ENCODE measurements at places on chromosomes 11 and 22.

DNA sequence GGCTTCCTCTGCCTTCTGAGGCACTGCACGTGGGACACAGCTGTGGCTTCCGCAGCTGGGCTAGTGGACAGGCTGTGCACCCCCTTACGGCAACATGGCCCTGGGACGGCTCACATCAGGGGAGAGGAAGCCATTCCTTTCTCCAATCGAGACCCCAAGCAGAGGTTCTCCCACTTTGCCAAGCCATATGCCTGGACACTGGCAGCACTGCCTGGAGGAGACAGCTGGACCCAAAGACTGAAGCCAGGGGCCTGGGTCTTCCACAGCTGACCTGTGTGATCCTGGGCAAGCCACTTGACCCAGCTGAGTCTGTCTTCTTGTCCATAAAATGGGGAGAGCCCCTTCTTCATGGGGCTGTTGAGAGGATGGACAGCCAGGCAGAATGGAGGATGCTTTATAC, 65.4 kb downstream of the SHISAL1 start:
- DNase-seq = no peak

GRCh38 chr22:19241593-19241906, 50.0 kb downstream of the CLTCL1 start:
- no peak for DNase-seq

DNA sequence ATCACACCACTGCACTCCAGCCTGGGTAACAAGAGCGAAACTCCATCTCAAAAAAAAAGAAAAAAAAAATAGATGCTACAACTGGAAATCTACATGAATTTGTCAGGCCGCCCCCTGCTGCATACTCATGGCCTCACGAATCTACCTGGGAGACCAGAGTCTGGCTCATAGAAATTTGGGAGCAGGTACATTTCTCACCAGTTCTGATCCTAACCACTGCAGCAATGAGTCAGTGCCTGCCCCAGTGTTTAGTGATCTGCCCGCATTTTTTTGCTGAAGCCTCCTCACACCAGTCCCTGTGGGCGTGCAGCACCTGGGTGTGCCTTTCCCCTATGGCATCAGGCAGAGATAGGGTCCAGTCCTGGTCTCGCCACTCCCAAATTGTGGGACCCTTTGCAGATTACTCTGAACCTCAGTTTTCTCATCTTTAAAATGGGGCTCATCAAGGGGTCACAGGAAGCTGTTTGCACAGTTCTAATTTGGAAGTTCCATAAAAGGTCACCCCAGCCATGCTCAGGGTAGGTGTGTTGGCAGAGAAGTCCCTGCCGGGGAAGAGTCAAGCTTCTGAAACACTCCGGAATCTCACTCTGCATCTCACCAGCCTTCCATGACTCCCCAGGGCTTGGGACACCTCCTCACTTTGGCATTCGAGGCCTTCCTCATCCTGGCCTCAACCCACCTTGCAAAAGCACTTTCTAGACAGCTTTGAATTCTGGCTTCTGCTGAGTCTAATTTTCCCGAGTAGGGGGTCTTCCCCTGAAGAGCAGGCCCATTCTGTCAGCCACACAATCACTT, 39.3 kb upstream of the LINC01488 start:
- no peak for DNase-seq

- DNase-seq = no peak
These were observed 4.2 kb downstream of the VPS26B start for GRCh38 chr11:134228625-134229024.

DNA sequence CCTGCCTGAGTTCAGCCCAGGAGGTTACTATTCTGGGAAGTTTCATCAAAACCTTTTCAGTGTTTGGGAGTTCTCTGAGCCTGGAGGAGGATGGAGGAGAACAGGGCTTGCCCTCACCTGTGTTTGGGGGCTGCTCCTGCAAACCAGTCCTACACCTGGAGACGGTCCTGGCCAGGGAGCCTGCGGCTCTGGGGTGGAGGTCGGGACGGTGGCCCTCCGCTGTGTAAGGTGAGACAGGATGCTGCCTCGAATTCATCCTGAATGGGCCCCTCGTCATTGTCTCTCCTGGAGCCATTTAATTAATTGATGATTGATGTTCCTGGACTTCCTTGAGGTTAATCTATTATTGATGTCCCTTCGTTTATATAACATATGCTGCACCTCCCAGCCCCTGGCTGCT, 6.3 kb downstream of the DAGLA start:
- no peak for DNase-seq

DNA sequence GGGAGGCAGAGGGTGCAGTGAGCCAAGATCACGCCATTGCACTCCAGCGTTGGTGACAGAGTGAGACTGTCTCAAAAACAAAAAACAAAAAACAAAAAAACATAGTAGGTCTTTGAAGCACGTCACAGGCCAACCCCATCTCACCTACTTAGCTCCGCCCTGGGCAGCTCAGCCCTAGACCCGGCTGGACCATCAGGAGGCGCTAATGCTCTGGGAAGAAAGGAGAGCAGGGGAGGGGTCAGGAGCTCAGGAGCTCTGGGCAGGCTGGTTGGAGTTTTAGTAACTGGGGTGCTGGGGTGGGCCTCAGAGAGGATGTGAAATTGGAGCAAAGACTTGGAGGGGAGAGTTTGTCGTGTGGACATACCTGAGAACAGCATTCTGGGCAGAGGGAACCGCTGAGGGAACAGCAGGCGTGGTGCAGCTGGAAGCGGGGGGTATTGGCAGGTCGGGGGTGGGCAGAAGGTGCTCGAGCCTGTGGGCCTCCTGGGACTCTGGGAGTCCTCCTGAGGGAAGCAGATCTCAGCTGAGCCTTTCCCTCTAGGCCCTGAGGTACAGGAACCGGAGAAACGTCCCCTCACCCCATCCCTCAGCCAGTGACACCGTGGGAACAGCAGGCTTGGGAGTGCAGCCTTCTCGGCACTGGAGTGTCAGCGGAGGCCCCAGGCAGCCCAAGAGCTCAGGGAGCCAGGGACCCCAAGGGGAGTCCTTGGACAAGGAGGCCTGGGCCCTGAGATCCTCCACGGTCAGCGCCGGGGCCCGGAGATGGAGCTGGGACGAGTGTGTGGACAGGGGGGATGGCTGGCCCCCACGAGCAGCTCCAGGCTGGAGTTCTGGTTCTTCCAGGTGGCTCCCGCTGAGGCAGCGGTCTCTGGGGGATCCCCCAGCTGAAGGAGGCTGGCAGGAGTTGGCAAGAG, 2.2 kb upstream of the RPS6KA4 start:
- DNase-seq = no peak

GRCh38 chr11:78384231-78384630, 33.4 kb downstream of the GAB2 start:
- DNase-seq = no peak

DNA sequence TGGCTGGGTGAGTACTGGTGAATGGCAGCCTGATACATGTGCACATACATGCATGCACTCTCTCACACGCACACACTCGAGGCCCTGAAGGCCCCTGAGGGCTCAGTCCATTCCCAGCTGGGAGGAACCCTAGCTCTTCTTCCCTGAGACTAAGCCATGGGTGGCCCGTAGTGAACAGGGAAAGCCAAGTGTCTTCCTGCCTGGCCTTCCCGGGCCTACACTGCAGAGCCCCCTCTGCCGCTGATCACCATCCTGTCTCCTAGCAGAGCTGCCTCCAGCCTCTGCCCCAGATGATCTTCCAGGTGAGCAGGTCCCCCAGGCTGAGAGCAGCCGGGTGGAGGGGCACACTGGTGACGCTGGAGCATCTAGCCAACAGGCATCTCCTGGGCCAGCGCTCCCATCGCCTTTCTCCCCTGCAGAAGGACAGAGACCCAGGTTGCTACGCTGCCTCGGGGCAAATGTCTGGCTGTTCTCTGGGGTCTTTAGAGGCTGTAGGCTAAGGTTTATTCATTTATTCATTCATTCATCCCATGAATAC, 57.3 kb downstream of the CD82 start:
- no peak for DNase-seq

DNA sequence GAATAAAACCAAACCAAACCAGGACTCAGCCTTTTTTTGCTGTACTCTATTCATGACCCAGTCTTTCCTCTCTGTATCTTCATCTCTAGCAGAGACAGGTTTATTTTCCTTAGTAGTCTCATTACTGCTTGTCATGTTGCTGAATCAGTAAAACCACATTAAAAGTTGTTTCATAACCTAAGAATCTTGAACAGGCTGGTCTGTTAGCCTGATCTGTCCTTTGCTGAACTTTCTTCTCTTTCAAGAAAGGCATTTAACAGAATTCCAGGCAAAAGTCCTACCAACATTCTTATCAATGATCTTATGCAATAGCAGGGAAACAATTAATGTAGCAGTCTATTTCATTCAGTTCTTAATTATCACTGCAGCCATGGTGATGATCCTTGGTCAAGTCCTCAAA, 197.7 kb downstream of the CASP12 start:
- no peak for DNase-seq

- DNase-seq = no peak
These were observed 1.2 kb upstream of the MARK2 start for GRCh38 chr11:63837739-63838138.

- no peak for DNase-seq
These were observed 113.7 kb downstream of the ETS1 start for GRCh38 chr11:128473636-128474035.

GRCh38 chr11:36412781-36413383, 97.2 kb downstream of the TRAF6 start:
- DNase-seq = no peak

DNA sequence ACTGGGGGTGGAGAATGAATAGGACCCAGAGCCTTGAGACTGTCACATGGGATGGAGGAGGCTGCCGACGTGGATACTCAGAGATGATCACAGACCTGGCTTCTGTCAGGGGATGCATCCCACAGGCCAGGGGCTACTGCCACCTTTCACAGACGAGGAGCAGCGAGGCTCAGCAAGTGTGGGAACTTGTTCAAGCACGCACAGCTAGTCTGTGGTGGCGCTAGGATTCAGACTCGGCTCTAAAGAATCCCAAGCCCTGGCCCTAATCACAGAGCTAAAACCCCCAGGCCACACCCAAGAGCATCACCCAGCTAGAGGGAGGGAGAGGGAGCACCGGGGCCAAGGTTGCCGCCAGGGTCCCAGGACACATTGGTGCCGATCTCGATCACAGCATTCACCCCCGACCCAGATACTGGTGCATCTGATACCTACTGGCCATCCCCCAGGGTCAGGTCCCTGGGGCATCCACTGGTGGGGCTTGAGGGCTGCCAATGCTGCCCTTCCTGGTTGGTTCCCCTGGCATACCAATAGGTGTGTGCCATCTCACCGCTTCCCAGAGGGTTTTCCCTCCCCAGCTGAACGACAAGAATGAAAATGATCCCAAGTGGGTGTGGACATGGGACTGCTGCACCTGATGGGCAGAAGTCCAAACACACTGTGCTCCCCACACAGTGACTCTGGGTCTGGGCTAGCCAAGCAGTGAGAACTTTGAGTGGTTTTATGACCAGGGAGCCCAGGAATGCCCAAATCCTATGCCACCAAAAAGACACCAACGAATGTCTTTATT, 6.2 kb downstream of the CHST1 start:
- no peak for DNase-seq

GRCh38 chr11:102623128-102623527, 2.0 kb downstream of the MMP20 start:
- no peak for DNase-seq

DNA sequence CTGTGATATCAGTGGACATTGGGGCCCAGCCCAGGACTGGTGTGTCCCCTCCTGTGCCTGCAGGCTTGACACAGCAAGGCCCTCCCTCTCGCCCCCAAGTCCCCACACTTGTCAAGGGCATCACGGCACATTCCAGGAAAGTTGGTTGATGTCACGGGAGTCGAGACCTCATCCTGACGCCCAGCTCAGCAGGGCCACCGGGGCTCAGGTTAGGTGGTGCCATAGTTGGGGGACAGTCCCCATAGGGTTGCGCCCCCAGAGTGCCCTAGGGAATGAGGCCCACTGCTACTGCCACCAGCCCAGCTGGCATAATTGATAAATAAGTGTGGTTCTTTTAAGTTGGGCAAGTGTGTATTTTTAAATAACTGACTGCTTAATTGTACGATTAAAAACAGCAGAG, 28.3 kb upstream of the GRAMD4 start:
- DNase-seq = no peak

- DNase-seq = no peak
These were observed 673.3 kb downstream of the CNTN5 start for GRCh38 chr11:99693941-99694492.

DNA sequence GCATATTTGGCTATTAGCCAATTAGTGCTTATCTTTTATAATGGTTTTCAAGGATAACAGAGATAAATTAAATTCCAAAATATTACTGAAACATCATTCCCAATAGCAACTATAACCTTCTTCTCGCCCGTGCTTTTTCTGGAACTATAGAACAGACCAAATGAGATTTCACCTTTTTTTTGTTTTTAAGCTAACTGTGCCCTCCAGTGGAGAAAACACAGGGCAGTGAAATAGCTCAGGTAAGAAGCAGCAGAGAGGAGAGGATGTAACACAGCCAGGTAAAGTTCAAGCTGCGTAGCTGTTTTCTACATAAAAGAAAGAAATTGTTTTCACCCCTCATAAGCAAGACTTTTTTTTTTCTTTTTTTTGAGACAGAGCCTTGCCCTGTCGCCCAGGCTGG, 28.2 kb downstream of the HSD17B12 start:
- no peak for DNase-seq

- no peak for DNase-seq
These were observed 31.0 kb upstream of the FCHSD2 start for GRCh38 chr11:73172992-73173656.

DNA sequence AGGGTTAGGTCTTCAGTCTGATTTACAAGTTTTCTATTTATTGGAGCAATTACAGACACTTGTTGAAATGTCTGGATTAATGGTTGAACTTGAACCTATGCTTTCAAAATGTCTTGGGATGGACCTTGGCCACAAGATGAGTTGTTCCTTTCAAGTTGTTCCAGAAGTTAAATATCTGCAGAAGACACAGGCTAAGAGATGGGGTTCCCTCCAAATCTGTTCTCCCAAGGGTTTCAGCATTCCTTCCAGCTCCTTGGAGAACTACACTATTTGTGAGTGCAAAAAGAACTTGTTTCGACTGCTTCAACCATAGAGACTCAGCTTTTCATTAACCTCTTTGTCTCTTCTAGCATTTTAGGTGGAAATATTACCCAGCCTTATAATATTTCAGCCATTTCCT, 189.0 kb upstream of the BLID start:
- DNase-seq = no peak

DNA sequence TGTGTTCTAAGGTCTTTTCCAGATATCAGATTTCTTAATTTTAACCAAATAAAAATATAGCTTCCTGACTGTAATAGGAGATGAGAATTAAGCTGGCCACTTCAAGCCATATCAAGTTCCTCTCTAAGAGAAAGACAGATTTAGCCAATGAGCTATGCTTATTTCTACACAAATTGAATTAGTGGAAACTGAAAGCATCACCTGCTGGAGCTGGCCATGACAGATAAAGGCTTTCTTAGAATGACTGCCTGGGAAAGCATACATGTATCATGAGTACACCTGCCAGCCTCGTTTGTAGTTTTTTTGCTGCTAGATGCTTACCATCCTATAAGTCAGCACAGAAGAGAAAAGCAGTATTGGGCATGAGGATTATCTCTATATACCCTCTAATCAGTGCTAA, 53.5 kb upstream of the DBX1 start:
- DNase-seq = no peak

DNA sequence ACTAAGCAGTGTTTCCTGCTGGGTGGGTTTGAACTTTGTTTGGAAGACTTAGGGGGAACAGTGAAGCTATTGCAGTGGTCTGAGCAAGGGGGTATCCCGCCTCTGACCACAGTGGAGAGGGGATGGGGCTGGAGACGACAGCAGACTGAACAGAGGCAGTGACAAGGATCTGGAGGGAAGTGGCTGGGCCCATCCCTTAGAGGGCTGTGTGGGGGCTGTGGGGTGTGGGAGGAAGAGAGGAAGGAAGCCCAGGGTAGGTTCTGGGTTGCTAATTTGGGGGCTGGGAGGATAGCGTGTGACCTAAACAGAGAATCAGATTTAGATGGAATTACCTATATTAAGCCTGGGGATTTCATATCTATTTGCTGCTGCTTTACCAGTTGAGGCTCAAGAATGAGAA, 70.7 kb downstream of the BMAL1 start:
- no peak for DNase-seq

Data from GOT3 (cell line).